Urothelium cell line (cell line): ENCODE measurements at places on chromosomes 6 and 20.
A peak's percentile ranks its signal among the peaks of the same experiment; 100 is the strongest.

- peak; percentile 89 for DNase-seq
Observed at GRCh38 chr20:59933849-59934585, 580 bp upstream of the SYCP2 start.

DNA sequence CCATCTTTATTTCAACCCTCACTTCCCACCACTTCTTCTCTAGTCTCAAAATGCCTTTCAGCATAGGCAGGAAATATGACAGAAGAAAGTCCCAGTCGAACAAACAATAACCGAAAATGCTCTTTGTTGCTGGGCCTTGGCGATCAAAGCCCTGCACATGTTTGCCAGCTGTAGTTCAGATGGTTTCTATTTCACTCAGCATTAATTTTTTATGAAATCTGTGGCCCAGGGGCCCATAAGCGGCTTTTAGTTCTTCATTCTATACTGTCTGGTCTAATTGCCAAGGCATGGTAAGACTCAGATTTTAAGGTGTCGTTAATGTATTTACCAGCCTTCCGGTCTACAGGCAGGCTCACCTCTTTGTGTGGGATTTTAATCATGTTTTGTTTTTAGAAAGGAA, 10.9 kb upstream of the F13A1 start:
- no peak for DNase-seq

- peak; percentile 18 for DNase-seq
Observed at GRCh38 chr6:99151634-99152346, 197.7 kb downstream of the FAXC start.

DNA sequence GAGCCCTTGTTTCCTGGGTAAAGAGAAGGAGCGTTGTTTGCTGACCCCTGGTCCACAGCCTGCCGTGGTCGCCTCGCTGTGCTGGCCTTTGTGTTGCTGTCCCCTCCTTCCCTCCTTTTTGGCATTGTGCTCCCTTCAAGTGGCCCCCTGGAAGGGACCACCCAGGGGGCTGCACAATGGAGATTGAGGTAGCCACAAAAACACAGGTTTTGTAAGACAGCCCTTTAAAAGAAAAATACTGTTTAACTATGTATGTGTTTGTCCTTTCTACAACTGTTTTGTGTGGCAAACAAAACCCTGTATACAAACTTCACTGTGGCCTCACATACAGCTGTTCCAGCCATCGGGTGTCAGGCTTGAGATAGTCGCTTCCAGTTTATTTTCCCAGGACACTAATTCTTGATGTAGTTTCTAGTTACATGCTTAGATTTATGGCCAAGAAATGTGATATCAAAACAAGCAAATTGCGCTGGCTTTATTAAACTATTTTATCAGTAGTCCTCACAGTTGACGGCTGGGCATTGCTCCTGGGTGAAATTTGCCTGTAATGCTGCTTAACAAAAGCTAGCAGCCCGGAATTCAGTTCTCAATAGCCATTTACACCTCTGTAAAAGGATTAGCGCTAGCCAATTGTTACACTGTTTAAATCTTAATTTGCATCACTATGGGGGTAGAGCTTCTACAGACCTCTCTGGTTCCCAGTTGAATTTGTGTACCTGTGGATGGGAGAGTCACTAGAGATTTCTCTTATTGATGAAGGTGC, 64.1 kb downstream of the KIZ start:
- DNase-seq = no peak

GRCh38 chr20:32823737-32824588, 4.2 kb downstream of the MAPRE1 start:
- no peak for DNase-seq

GRCh38 chr6:105345506-105345905, 57.4 kb downstream of the PREP start:
- DNase-seq = no peak

DNA sequence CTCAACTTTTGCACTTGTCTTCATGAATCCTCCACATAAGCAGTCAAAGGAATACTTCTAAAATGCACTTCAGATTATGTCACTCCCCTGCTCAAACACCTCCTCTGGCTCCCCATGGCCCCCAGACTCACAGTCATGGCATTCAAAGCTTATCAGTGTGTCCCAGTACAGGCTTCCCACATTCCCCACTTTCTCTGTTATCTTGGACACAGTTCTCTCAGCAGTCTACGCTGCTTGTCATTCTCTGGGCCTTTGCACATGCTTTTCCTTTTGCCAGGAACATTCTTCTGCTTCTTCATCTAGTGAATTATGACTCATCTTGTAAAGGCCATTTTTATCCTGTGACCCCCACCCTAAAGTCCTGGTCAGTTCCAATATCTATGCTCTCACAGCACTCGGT, 31.8 kb downstream of the SLC13A3 start:
- DNase-seq = no peak
